ENCODE measurements at places on chromosomes 11 and 22. TPM values are rescaled to one million over a fixed set of nuclear protein-coding genes. Genes with fewer than 3 reads are reported as not detected.

DNA sequence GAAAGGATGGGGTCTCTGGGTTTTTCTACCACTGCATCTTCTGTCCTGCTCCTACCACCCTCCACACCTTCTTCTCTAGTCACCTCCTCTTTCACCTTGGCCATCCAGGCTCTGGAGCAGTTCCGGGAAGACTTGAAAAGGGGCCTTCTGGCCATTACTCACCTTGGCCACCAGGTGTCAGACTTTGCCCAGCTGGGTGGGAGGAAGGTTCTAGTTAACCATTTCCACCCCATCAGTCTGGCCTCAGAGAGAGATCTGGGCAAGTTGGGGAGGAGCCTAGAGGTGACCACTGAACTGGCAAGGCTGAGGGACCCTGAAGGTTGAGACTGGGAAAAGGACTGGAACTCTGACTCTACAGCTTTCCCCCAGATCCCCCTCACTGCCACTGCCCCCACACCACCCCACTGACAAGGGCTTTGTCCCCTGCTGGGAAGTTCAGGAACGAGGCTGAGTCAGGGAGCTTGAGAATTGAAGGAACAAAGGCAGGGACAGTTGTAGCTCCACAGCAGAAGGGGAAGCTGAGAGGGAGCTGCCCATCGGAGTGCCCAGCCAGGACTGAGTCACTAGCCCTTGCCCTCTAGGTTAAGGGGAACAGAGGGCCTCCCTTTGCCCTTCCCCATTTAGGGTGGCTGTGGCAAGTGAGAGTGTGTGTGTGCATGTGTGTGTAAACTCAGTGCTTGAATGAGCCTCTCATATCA is 3.7 kb upstream of the POLD4 start:
- DNase-seq = peak; percentile 72

GRCh38 chr11:72758690-72759389 is 6.6 kb upstream of the ARAP1 start:
- no peak for DNase-seq

- no peak for DNase-seq
Observed at GRCh38 chr11:76903325-76903724, 42.6 kb downstream of the ACER3 start.

GRCh38 chr11:66136752-66137123 is 66.7 kb downstream of the PACS1 start:
- no peak for DNase-seq

DNA sequence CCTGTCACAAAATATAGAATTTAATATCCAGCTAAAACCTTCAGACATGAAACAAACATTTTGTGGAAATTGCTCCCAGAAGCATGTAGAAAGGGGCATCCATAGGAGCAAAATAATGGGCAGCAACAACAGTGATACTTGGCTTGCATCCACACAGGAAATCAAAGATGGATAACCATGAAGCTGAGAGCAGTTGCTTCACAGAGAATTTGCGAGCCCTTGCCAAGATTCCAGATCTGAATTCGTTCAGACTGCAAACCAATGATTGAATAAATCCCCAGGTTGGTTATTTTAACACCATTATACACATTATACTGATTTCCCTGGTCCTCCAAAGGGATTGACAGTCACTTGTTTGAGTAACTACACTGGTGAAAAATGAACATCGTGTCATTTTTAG is 15.6 kb upstream of the OR51L1 start:
- DNase-seq = peak; percentile 23

- peak; percentile 44 for DNase-seq
Observed at GRCh38 chr11:104462341-104462740, 298.4 kb upstream of the PDGFD start.

DNA sequence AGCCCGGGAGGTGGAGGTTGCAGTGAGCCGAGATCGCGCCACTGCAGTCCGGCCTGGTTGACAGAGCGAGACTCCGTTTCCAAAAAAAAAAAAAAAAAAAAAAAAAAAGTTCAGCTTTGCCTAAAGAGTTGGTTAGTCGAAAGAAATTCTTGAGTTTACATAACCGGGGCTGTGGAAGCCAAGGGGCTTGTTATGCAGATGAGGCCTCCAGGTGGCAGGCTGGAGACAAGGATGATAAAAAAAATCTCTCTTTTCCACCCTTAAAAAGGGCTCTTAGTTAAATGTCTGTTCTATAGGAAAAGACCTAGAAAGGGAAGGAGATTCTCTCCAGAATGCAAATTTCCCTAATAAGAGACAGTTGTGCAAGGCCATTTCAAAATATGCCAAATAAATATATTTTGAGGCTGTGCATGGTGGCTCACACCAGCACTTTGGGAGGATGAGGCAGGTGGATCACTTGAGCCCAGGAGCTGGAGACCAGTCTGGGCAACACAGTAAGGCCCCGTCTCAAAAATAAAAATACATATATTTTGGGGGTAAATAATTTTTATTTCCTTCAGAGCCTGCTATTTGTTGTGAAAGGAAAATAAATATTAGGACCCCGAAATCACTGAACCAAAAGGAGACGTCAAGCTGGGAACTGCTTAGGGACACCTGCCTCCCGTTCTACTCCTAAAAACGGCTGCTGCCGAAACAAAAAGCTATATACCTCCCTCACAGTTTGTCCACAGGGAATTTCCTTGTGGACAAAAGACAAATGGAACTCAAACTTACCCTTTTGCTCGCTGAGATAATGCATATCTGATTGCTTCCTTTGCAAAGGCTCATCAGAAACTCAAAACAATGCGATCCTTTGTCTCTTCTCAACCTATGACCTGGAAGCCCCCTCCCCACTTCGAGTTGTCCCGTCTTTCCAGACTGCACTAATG is 2.4 kb upstream of the IFITM2 start:
- peak; percentile 87 for DNase-seq

DNA sequence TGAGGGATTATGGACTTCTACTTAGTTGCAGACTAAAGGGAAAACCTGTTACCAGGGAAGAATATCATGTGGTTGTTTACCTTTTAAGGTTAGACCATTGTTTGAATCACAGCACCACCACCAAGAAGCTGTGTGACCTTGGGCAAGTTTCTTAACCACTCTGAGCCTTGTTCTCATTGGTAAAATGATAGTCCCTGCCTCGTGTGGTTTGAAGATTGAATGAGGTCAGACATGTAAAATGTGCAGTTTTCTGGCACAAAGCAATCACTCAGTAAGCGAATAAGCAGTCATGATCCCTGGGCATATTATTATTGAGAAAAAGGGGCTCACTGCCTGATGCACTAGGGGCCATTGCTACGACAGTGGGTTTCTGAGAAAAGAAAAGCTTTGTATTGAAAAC is 28.3 kb downstream of the MOV10L1 start:
- DNase-seq = no peak

DNA sequence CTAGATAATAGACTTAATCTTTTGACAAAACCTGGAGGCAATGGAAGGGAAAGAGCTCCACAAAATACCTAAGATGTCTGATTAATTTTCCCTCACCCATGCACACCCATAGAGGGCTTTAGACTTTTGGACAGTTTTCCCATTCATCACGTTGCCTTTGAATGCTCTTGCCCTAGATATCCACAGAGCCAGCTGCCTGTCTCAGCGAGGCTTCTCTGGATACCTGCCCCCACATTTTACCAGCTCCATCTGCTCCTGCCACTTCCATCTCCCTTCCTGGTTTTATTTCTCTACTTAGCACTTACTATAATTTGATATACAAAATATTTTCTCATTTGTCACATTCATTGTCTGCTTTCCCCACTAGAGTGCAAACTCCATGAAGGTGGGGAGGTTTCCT is 136.8 kb downstream of the FDX1 start:
- no peak for DNase-seq

- no peak for DNase-seq
Observed at GRCh38 chr11:15217416-15217815, 102.7 kb downstream of the INSC start.

- no peak for DNase-seq
Observed at GRCh38 chr11:17765356-17766072, 30.9 kb downstream of the KCNC1 start.

GRCh38 chr11:69650081-69650831 is 9.3 kb downstream of the CCND1 start:
- no peak for DNase-seq

DNA sequence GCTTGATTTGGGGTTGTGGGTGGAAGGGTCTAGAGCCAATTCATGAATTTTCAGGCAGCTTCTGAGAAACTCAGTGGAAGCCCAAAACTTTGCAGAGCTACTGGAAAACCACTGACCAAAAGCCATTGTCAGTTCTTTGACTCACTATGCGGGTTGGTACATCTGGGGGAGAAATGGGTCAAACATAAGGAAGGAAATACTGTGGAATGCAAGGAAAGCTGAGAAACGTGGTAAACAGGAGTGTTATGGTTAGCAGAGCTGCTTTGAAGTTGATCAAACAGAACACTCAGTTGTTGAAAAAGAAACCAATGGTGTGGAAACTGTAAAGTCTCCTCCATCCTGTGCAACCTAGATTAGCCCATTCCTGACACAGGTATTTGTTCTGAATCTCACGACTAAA is 6.3 kb upstream of the ABTB2 start:
- DNase-seq = no peak

DNA sequence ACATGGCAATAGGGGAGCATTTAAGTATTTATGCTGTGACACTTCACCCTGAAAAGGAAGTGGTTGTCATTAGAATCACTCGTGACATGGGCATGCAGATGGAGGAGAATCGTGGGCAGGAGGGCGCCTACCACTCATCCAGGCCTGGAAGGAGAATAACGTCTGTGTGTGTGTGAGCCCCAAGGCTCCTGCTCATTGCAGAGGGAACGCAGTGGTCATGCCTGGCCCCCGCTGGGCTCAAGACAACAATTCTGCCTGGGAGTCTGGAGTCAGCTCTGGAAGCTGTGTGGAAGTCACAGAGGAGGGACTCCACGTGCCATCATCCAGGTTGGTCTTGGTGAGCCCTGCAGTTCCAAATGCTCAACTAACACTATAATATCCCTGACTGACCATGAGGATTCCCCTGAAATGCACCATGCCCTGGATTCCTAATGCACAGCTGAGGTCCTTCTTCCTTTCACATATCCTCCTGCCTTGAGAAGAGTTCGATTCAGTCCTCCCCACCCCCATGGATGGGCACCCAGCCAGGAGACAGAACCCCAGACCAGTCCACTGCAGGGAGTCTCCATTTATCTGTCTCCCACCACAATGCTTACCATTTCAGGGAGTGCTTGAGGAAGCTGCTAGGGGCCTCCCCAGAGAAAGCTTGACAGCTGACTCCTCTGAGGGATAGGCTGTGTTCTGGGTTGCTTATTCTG is 446.9 kb upstream of the B3GAT1 start:
- DNase-seq = no peak

GRCh38 chr11:128627666-128628324 is 40.4 kb upstream of the ETS1 start:
- DNase-seq = no peak

The DCDC1 gene
- not detected for polyA plus RNA-seq

The MRTFA gene
- polyA plus RNA-seq = 23.5 TPM

The TM7SF2 gene
- polyA plus RNA-seq = 9.2 TPM

The OR8D1 gene
- polyA plus RNA-seq = 0.07 TPM

The RTN4RL2 gene
- polyA plus RNA-seq = 14.5 TPM

The NEFH gene
- 10.5 TPM for polyA plus RNA-seq

The C11orf16 gene
- 0.22 TPM for polyA plus RNA-seq

The OR52I1 gene
- polyA plus RNA-seq = not detected

The OR5F1 gene
- not detected for polyA plus RNA-seq
